ENCODE measurements at places on chromosomes 11 and 22.

GRCh38 chr11:65403607-65404121 is 17.2 kb downstream of the FRMD8 start:
- DNase-seq, result no peak

GRCh38 chr11:17386331-17387084 is 2.0 kb downstream of the KCNJ11 start:
- DNase-seq, result peak; percentile 26

- DNase-seq, result no peak
Measured at GRCh38 chr11:117449111-117449693, 121.5 kb downstream of the CEP164 start.

GRCh38 chr22:50246242-50247175 is 1.7 kb upstream of the TUBGCP6 start:
- DNase-seq, result no peak

DNA sequence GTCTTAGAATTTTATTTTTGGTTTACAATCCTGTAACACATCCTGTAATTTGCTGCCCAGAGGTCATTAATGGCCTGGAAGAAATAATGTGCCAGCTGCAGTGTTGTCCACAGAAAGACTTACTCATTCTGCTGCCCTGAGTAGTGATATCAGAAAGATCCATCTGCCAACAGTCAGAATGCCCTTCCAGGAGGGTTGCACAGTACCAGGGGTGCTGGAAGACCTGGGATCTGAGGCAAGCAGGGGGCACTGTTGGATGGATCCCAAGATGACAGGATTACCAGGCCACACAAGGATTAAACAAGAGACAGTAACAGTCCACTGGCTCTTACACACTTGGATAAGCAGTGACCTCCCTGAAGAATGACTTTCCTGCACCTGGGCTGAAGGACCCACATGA is 93.8 kb upstream of the TOP3B start:
- no peak for DNase-seq

- no peak for DNase-seq
Measured at GRCh38 chr22:32745251-32745995, 56.1 kb upstream of the TIMP3 start.

DNA sequence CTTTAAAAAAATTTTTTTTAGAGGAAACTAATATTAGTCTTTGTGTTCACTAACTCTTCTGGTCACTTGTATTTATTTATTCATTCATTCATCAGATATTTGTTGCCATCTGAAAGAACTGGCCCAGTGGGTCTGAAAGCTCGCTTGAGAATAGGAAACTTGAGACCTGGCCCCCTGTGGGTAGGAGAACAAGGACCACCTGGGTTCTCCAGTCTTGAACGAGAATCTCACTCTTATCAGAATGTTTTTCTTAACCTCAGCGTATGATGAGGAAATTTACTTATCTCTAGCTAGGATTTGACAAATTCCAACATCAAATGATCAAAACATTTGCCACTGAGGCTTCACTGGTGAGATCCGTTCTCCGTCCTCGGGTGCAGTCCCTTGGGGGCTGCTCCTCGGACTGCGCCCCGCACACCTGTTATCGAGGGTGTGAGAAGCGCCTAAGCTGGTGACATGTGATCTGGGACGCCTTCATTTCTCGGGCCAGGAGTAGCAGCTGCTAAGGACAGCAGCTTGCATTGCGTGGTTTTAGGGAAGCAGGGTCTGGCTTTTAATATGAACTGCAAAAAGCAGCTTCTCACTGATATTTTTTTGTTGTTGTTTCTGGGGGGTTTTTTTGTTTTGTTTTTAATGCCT is 6.3 kb downstream of the C22orf31 start:
- no peak for DNase-seq

- no peak for DNase-seq
Measured at GRCh38 chr22:19655399-19655798, 58.9 kb upstream of the SEPTIN5 start.

GRCh38 chr11:77069969-77070582 is 3.3 kb downstream of the CAPN5 start:
- no peak for DNase-seq

- no peak for DNase-seq
Measured at GRCh38 chr11:16891964-16892363, 122.2 kb downstream of the PLEKHA7 start.

DNA sequence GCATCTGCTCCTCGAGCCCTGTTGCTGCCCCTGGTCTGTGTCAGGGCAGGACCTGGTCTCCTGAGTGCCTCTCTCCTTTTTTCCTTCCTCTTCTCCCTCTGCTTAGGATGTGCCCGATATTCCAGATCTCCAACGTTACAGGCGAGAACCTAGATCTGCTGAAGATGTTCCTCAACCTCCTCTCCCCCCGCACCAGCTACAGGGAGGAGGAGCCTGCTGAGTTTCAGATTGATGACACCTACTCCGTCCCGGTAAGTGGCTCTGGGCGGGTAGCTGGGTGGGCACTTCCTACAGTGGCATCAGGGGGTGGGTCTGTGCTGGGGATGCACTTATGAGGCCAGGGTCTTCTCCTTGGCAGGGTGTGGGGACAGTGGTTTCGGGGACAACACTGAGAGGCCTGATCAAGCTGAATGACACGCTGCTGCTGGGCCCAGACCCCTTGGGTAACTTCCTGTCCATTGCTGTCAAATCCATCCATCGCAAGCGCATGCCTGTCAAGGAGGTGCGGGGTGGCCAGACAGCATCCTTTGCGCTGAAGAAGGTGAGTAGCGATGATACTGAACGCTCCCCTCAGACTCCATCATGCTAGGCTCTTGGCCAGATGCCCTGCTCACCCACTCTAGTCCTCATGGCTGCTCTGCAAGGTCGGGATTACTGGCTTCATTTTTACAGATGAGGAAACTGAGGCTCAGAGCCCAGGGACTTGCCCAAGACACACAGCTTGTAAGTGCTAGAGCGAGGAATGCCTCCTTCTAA is 20.3 kb downstream of the GTPBP1 start:
- DNase-seq, result no peak

- DNase-seq, result no peak
Measured at GRCh38 chr22:36552289-36552688, 23.3 kb upstream of the EIF3D start.

GRCh38 chr11:119091178-119091577 is 6.5 kb downstream of the HMBS start:
- DNase-seq, result no peak

GRCh38 chr22:21443057-21443734 is 24.0 kb upstream of the TMEM191C start:
- DNase-seq, result no peak

- DNase-seq, result no peak
Measured at GRCh38 chr11:62958547-62959421, 26.0 kb downstream of the SLC22A6 start.

GRCh38 chr11:120248551-120249278 is 8.8 kb downstream of the POU2F3 start:
- no peak for DNase-seq

- DNase-seq, result peak; percentile 87
Measured at GRCh38 chr11:77066229-77067042, at the start of gene CAPN5. Gene CAPN5 (plus strand): TSS chr11:77066971. CDS start chr11:77084887, 17,916 bp downstream.

DNA sequence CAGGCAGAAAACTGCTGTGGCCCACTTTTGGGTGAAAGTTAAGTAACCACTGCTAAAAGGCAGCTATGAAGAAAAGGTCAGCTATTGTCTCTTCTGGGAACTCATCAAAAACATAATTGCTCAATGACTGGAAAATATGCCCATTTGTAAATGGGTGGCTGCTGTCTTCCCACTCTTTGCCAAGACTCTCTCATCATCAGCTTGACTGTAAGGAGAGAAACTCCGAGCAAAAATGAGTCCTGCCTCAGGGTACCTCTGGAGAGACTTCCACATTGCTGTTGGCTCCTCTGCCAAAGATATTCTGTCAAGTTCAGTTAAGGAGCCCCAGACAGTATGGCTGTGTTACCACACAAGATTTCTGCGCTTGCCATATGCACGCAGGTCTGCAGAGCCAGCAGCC is 138.7 kb downstream of the BBOX1 start:
- no peak for DNase-seq

DNA sequence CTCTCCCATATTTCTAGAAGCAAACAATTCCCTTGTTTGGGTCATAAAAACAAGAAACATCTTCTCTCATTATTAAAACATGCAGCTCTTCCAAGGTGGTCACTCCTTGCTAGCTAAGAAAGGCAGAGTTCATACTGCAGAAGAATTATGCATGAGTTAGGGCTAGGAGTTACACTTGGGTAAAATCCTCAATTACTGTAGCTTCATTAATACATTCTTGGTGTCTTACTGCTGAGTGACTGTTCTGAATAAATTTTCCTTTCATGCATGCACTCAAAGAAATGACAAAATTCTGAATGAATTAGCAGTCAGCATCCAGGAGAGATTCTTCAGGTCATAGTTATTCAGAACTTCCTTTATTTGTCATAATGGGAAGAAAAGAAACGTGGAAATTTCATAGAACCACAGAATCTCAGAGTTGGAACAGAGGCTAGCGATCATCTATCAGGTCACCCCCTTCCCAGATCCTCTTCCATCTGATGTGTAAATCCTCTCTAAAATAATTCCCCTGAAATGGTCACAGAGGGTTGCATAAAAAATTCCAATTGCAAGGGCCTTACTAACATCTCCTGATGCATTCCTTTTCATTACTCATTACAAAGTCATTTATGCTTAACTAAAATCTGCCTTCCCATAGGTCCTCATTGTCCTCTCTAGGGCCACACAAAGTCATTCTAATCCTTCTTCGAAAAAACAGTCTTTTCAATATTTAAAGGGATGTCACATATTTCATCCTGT is 771.5 kb downstream of the DLG2 start:
- no peak for DNase-seq

DNA sequence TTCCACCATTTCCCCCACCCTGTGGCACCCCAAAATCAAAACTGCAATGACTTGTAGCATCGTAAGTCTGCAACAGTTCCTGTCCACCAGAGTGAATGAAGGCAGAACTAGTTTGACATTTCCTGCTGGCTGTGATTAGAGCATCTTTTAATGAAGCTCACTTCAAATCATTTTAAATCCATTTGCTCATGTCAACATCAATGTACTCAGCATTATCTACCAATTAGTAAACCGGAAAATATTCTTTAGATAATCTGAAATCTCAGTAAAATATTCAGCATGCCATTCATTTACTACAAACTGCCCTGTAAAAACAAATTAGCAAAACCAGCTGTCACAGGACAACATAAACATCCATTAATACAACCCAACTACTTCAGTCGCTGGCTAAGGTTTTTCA is 38.1 kb downstream of the CADM1 start:
- no peak for DNase-seq

GRCh38 chr11:119991022-119991404 is 146.9 kb downstream of the TRIM29 start:
- DNase-seq, result no peak

- DNase-seq, result no peak
Measured at GRCh38 chr11:8315463-8315862, 51.8 kb upstream of the LMO1 start.

GRCh38 chr22:35996596-35996995 is 32.0 kb downstream of the RBFOX2 start:
- DNase-seq, result no peak

DNA sequence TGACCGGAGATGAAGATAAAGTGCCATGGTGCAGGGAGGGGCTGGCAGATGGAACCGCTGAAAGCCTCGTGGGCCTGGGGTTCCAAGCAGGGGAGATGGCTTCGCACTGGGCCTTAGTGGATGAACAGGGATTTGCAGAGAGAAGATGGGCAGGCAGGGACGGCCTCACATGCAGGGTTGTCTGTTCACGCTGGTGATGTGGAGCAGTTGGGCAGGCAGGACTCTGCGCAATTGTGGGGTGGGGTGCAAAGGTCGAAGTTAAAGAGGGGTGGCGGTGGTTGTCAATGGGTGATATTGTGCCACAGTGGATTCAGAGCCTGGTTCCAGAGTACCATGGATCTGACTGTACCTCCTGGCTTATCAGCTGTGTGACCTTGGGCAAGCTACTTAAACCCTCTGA is 7.9 kb downstream of the MB start:
- DNase-seq, result no peak

DNA sequence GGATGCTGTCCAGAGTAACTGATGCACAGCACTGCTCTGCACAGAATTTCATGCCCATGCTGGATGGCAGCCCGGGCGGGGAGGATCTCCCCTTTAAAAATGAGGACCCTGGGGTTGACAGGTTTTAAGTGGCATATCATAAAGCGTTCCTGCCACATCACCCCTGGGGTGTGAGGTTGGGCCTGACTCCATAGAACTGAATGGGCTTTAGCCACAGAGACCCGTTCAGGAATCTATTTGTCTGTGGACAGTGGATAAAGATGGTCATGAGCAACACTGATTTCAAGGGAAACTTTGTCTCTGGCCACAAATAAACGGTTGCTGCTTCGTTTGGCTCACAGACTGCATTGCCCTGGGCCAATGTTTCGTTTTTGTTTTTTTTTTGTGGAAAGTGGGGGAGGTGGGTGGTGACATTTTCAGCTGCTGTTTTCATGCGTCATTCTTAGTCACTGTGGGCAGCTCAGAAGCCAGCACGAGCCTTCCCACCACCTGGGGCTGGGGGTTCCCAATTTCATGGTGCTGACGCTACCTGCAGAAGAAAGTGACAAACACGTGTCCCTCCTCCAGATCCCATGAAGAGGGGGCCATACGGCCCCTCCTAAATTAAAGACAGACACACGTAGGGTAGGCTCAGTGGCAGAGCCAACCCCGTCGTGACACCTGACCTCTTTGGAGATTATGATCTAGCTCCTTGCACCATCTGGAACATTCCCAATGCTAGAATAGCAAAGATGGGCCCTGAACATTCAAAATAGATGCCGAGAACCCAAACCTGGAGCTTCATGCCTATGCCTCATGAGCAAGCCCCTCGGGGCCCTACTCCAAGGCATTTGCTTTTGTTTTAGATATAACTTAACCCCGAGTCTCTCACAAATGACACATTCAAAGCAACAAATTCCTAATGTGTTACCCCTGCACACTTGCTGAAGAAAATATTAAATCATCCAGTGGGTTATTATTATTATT is 54.8 kb upstream of the PHF21B start:
- DNase-seq, result no peak

- DNase-seq, result no peak
Measured at GRCh38 chr11:76838678-76839068, 22.0 kb upstream of the ACER3 start.

- no peak for DNase-seq
Measured at GRCh38 chr11:2725368-2726300, 25.8 kb upstream of the KCNQ1OT1 start.

DNA sequence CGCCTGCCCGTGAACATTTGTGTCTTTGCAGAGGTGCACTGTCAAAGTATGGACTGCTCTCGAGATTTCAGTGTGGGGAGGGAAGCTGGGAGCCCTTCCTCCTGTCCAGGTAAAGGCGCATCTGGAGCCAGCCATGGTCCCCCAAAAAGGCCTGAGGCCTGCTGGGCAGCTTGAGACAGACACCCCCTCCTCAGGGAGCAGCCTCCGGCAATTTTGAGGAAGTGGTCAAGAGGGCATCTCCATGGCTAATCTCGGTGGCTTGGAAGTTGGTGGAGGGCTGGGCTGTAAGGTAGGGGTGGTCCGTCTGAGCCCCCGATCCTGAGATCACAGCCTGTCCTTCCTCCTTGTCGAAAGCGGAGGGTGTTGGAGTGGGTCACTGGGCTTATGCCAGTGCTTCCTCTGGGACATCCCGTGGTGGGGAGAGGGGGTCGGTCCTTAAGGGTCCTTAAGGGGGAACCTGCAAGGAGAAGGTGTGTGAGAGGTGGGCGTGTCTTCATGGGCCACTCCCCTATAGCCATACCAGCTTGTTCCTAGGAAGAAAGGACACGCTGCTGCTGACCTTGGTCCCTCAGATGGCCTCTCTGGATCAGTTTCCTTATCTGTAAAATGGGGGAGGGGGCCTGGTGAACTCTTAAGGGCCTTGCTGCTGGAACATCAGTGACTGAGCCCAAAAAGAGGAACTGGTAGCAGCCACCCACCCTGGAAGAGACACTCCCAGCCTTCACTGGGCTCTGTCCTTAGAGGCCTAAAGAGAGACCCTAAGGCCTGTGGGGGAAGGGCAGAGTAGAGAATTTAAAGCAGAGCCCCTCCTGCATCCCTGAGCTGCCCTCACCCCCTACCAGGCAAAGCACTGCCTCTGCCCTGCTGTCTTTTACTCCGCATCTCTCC is 2.6 kb downstream of the KCNC1 start:
- no peak for DNase-seq

Data from stimulated activated CD4-positive, alpha-beta T cell treated with anti-CD3 and anti-CD28 coated beads, TNF-alpha, amount 100 ng/mL, for 1 hour (primary cell).